Fibroblast of skin of left quadriceps (primary cell): ENCODE measurements at places on chromosomes 6 and 20.

DNA sequence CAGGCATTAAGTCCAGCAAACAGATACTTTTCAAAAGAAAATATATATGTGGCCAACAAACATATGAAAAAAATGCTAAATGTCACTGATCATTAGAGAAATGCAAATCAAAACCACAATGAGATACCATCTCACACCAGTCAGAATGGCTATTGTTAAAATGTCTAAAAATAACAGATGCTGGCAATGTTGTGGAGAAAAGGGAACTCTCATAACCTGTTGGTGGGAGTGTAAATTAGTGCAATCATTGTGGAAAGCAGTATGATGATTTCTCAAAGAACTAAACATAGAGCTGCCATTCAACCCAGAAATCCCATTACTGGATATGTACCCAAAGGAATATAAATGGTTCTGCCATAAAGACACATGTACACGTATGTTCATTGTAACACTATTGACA, 20.6 kb downstream of the KCNQ5 start:
- DNase-seq = no peak

DNA sequence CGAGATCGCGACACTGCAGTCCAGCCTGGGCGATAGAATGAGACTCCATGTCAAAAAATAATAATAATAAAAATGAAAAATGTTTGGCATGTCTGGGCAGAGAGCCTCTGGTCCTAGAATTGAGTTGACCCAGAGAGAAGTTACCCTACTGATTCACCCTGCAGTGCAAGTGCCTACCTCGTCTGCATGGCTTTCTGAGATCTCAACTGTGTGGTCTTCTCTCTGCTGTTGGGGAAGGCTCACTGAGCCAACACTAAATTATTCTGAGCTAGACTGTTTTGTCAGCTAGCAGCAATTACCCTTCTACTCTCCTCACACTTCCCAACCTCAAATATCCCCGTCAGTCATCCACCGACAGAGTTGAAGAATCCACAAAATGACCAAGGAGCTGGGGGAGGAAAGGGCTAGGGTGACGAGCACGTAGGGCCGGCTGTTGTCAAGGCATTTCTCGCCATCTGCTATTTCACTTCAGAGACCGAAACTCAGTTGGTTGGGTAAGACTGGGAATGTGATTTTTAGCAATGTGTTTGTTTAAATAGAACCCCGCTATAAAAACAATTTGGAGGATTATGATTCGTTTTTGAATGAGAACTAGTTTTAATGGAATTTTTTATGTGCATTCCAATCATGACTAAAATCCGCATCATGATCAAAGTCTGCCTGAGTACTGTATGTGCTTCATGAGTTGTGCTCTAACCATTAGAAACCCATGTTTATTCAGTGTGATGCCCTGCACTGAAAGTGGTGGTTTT, 9.4 kb downstream of the MAS1 start:
- peak; percentile 88 for DNase-seq

- no peak for DNase-seq
Observed at GRCh38 chr6:13178107-13178506, 150.2 kb downstream of the TBC1D7 start.

GRCh38 chr6:118525913-118526780, 21.9 kb upstream of the PLN start:
- no peak for DNase-seq

- DNase-seq = no peak
Observed at GRCh38 chr6:13287104-13287503, 41.2 kb downstream of the TBC1D7 start.

- DNase-seq = peak; percentile 31
Observed at GRCh38 chr20:13515796-13516558, 122.8 kb downstream of the TASP1 start.

DNA sequence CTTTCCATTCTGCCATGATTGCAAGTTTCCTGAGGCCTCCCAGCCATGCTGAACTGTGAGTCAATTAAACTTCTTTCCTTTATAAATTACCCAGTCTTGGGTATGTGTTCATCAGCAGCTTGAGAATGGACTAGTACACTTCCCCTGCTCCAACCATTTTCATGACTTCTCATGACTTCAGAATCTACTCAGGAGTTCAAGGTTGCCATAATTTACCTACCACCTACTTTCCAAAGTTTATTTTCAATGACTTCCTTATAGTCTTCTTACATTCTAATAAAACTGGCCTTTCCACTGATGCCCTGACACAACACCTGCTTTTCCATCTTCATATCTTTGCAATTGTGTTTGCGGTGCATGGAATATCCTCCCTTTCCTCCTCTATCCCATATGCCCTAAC, 31.2 kb upstream of the PKIB start:
- no peak for DNase-seq

DNA sequence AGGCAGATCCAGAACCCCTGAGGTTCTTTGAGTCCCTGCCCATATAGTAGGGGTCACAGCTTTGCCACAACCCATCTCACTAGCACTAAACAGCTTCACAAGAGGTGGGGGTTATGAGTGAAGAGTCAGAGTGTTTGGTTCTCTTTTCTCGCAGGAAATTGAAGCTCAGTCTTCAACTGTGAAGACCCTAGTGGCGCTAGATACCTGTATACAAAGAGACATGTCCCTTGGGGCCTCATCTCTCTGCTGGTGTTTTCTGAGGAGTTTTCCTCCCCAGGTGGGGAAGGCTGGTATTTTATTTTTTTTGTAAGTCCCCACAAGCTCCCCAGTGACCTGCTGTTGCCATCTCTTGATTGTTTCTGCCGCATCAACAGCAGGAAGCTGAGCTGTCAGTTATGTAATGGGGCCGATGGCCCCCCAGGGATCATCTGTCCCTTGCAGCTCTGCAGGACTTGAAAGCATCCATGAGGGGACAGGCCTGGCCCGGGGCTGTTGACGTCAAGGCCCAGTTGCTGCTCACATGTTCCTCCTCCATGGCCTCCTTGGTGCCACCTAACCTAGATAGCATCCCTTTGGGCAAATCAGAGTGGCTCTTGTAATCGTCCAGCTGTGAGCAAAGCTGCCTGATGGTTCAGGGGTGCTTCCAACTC, 23.1 kb downstream of the STK35 start:
- no peak for DNase-seq
